Hepatocyte (in vitro differentiated cells): ENCODE measurements at places on chromosomes 3 and 15. TPM values are rescaled to one million over a fixed set of nuclear protein-coding genes. Genes with fewer than 3 reads are reported as not detected.
A peak's percentile ranks its signal among the peaks of the same experiment; 100 is the strongest.

KBTBD8 gene
- total RNA-seq, result 10.0 and 14.2 TPM in 2 replicates

- DNase-seq, result no peak
Observed at GRCh38 chr15:76173317-76173834, 113.6 kb downstream of the TMEM266 start.

DNA sequence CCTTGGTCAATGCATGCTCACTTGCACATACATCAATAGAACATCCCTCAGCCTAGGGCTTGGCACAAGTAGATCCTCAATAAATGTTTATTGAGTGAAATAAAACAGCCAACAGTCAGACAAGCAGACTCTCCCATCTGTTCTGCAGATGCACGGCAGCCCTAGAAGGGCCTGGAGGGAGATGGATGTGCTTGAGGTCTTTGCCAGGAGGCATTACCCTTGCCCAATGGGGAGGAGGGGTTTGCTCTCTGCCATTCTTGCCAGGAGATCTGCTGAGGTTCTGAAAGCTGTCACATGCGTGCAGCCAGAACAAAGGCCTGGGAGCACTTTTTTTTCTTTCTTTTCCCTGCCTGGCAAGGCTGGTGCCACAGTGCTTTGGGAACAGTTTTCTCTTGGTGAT lies 349.3 kb upstream of the THRB start:
- DNase-seq, result peak; percentile 9

- no peak for DNase-seq
Observed at GRCh38 chr15:87941606-87942005, 314.9 kb downstream of the NTRK3 start.

- no peak for DNase-seq
Observed at GRCh38 chr15:52392008-52392687, 96.5 kb upstream of the MYO5C start.

PML gene
- total RNA-seq, result 9.7 and 15.7 TPM in 2 replicates

GRCh38 chr15:66919421-66919820 lies 146.0 kb upstream of the SMAD3 start:
- no peak for DNase-seq

ATP8B4 gene
- 9.5 and 10.1 TPM in 2 replicates for total RNA-seq

DNA sequence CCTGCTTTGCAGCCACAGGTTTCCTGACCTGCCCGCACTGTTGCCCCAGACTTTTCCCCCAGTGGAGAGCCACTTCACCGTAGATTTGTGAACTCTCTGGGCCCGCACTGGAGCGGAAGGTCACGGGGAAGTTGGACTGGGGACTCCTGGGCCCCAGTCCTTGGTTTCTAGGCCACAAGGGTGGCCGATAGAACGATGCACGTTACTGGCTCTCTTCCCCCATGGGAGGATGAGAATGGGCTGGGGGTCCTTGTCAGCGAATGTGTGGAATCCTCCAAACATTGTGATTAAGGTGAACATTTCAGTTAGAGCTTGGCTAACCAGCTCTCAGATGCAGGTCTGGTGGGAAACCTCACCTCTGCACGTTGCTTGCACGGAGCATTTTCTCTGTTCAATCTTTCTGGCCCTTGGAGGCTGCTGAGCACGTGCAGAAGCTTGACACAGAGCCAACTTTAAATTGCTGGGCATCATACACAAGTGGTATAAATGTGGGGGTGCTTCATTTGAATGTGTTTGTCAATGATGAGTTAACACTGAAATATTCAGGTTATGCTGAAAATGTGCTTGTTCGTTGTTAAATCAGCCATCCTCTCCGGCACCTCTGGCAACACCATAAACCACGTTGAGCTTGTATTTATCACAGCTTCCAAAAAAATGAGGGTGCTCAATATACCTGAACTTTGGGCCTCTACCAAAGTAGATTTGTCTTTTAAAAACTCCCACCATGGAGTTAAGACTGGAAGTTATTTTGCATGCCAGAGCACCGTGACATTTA lies 976 bp downstream of the DIS3L start:
- DNase-seq, result peak; percentile 58

- peak; percentile 28 for DNase-seq
Observed at GRCh38 chr3:108090049-108090700, 656 bp downstream of the CD47 start.

DNA sequence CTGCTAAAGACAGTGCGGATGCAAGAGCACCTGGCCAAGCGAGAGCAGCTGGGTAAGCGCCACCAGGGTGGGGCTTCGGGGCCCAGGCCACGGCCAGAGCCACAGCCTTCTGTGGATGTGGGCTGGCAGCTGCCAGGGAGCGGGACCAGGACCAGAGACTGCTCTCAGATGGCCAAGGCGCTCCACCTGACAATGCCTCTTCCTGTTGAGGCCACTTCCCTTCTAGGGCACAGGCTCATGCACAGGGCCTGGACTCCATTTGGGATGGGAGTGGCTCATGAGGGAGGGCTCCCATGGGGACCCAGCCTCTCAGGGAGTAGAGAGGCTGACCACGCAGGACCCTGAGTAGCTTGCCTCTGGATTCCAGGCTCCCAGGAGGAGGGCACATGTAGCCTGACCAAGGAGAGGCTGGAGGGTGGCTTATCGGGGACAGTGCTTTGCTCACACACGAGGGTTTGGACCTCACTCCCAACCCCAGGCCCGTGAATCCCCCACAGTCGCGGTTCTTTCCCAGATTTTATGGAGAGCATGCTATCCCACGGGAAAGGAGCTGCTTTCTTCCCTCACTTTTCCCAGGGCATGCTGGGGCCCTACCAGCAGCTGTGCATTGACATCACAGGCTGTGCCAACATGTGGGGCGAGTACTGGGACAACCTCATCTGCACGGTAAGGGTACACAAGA lies 25.1 kb downstream of the ACAA1 start:
- DNase-seq, result no peak

DNA sequence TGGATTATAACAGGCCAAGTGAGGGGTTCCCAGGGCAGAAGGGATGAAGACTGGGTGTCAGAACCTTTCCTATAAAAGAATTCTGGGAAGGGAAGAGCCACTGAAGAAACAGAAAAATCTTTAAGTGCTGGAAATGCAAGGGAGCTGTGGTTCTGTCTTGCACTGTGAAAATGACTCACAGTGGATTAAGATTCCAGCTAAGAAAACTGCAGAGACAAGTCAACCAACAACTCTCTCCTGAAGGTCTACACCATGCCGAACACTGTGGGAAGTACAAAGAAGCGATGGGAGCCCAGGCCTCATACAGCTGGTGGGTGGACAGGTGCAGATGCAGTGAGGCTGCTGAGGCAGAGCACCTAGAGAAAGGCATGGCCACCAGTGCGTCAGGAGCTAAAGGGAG lies 27.7 kb downstream of the ZDHHC3 start:
- DNase-seq, result no peak

- no peak for DNase-seq
Observed at GRCh38 chr3:143442814-143443447, 323.4 kb downstream of the CHST2 start.

GRCh38 chr15:80591938-80592825 lies 102.9 kb upstream of the ABHD17C start:
- no peak for DNase-seq

P3H2 gene
- total RNA-seq, result 14.5 and 29.7 TPM in 2 replicates
